ENCODE measurements at places on chromosomes 4 and X. TPM values are rescaled to one million over a fixed set of nuclear protein-coding genes. Genes with fewer than 3 reads are reported as not detected.

SOWAHB gene
- total RNA-seq, result 0.02 TPM

MAGEA11 gene
- not detected for total RNA-seq

MGARP gene
- 0.79 TPM for total RNA-seq

USP26 gene
- total RNA-seq, result not detected

SLITRK4 gene
- total RNA-seq, result not detected

ARL9 gene
- total RNA-seq, result not detected
